CD4-positive, alpha-beta T cell treated with Interferon alpha-2 for 1 hour (primary cell): ENCODE measurements at places on chromosomes 5 and 9.
A peak's percentile ranks its signal among the peaks of the same experiment; 100 is the strongest.

DNA sequence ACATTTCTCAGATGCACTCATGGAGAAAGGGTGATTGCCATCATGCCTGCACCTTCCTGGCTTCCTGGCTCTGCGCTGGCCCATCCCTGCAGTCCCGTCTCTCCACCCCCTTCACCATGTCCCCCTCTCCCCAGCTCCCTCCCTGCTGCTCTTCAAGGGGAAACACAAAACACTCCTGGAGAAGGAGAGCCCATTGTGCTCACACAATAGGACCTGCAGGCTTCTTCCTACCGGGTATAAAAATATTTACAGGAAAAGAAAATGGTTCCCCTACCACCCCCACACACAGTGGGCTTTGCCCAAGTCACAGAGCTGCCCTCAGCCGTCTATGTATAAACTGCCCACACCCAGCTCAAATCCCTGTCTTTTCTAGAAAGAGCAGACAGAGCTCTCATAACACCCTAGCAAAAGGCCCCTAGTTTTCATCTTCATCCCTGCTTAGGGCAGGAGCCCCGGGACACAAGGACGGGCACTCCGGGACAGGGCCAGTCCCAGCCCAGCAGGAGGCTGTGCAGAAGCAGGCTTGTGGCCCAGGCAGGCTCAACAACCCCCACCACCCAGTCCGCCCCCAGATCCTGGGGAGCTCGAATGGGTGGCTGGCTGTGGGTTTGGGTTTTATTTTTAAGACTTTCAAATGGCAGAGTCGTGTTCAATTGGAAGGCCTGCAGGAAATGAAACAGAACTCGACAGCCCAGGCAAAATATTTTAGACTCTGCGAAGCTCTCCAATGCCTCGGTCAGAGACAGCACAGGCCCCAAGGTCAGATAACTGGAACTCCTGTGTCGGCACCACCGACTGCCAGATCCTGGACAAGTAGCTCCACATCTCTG is 77.3 kb downstream of the LRSAM1 start:
- DNase-seq: no peak

- peak; percentile 29 for DNase-seq
Observed at GRCh38 chr5:56264417-56265025, 31.4 kb upstream of the ANKRD55 start.

GRCh38 chr5:76408104-76408654 is 5.1 kb downstream of the IQGAP2 start:
- no peak for DNase-seq

DNA sequence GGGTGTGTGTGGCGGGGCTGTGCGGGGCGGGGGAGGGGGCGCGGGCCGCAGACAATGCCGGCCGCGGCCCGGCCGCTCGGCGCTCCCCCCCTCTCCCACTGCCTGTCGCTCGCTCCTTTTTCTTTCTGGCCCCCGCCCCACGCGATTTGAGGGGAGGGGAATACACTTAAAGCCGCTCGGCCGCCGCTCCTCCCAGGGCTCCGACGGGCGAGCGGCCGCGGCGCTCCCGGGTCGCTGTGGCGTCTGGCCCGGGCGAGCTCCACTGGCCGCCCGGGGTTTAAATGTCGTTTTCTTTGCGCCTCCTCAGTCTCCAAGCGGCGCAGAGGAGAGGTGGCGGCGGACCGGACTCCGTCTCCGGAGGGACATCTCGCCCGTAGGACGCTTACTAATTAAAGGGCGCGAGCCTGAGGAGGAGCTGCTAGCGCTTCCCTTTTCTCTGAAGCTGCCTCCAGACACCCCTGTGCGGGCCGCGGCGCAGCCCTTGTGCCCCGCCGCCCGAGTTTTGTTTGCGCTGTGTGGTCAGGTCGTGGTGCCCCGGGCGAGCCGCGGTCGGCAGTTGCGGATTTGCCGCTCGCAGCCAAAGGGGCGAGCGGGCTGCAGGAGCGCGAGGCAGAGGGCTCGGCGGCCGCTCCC is 1.4 kb downstream of the ZSWIM6 start:
- DNase-seq: peak; percentile 39

DNA sequence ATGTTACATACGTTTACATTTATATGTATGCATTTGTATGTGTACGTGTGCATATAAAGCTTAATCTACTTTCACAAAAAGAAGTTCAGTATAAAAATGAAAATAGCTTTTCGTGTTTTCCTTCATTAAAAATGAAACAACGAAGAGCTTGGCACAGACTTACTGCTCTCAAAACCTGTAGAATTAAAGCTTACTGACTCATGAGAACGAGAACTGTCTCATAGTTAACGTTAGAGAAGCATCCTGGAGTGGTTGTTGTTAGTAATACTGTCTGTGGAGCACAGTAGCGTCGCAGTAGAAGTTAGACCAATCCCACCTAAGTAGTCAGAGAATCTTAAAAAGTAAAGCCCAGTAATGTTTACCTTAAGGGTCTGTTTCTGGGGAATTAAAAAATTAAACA is 1.3 kb downstream of the MAT2B start:
- no peak for DNase-seq

GRCh38 chr5:10892911-10893215 is 131.8 kb upstream of the DAP start:
- DNase-seq: no peak

DNA sequence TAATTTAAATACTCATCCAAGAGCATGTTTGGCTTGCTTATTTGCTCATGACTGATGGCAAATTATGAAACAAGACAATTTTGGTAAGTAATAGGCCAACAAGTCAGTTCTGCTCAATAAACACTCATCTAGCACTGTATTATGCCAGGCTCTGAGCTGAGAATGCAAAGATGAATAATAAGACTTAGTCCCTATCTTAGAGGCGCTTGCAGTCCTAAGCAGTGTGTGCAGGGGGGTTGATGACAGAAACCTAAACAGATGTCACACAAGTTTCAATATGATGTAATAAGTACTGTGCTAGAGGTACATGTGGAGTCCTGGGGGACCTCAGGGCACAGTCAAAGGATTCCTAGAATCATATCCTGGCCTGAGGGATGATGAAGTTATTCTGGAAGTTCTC is 287.6 kb upstream of the ADRA1B start:
- DNase-seq: no peak

DNA sequence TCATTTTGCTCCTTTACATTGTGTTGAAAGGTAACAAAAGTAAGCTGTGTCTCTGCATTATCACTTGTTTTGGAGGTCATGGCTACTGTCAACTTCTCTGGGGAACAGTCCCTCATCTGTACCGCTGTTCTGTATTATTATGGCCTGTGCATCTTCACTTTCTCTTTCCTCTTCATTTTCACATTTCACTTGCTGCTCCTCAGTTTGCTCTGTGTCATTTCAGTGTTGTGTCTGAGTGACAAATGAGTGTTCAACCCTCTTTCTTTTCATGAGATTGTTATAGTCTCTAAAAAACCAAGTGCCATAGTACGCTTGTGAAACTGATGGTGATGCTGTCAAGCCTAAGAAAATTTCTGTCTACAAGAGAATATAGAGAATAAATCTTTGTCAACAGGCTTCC is 122.0 kb upstream of the FER start:
- no peak for DNase-seq

- DNase-seq: peak; percentile 94
Observed at GRCh38 chr9:121121582-121122087, 46.9 kb downstream of the CNTRL start.

- DNase-seq: no peak
Observed at GRCh38 chr9:18238254-18238653, 235.7 kb upstream of the ADAMTSL1 start.

DNA sequence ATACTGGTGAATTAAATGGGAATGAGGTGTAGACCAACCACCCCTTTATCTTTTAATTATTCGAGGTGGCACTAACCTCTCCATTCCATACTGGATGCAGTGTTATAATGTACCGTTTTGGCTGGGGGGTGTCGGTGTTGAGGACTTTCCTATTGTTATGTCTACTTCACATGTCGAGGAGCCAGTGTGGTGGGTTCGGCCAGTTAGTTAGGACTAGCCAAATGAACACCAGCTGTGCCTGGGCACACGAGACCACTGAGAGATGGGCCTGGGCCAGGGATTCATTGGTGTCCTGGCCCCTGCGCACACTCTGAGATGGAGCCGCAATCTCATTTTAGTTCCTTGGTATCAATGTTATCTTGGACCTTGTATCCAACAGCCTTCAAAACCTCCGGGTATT is 186.2 kb downstream of the CACNA1B start:
- DNase-seq: no peak

GRCh38 chr9:81224166-81225081 is 464.9 kb downstream of the TLE1 start:
- no peak for DNase-seq
